ENCODE measurements at places on chromosomes 3 and 15. TPM values are rescaled to one million over a fixed set of nuclear protein-coding genes. Genes with fewer than 3 reads are reported as not detected.

The DPH6 gene
- 12.7 TPM for total RNA-seq

The DUOXA2 gene
- total RNA-seq: not detected

The CYP1A2 gene
- not detected for total RNA-seq

The GOLGA8T gene
- 1.7 TPM for total RNA-seq

The UROC1 gene
- not detected for total RNA-seq

The TRANK1 gene
- 1.2 TPM for total RNA-seq

The KBTBD8 gene
- total RNA-seq: 0.73 TPM

The AADACL2 gene
- total RNA-seq: not detected

The PRRT3 gene
- 1.9 TPM for total RNA-seq

The MORC1 gene
- not detected for total RNA-seq

The GPR176 gene
- total RNA-seq: 11.6 TPM

The ANKRD63 gene
- 0.46 TPM for total RNA-seq

The TRIM42 gene
- total RNA-seq: not detected

The EFHB gene
- total RNA-seq: 1.0 TPM

The EID1 gene
- total RNA-seq: 105 TPM

The PTPRG gene
- total RNA-seq: 3.1 TPM

The MLF1 gene
- 27.0 TPM for total RNA-seq

The FBN1 gene
- total RNA-seq: 6.0 TPM

The MFN1 gene
- 21.7 TPM for total RNA-seq

The ANKRD34C gene
- total RNA-seq: not detected

The DNAJA4 gene
- total RNA-seq: 0.05 TPM

The CPNE4 gene
- total RNA-seq: 6.8 TPM

The MUC20 gene
- total RNA-seq: 0.64 TPM

The ZPLD1 gene
- total RNA-seq: not detected

The SI gene
- not detected for total RNA-seq

The PIGX gene
- total RNA-seq: 31.7 TPM

The ZNF860 gene
- 1.1 TPM for total RNA-seq

The ACTL6A gene
- total RNA-seq: 50.7 TPM

The ARPP21 gene
- total RNA-seq: 0.08 TPM

The ARL13B gene
- 9.9 TPM for total RNA-seq

The WDR72 gene
- total RNA-seq: 5.9 TPM

The ZNF620 gene
- total RNA-seq: 1.3 TPM

The ALDH1A3 gene
- 14.5 TPM for total RNA-seq

The ADIPOQ gene
- not detected for total RNA-seq

The PLCH1 gene
- 1.1 TPM for total RNA-seq

The LRIG1 gene
- 7.4 TPM for total RNA-seq

The C3orf18 gene
- 2.3 TPM for total RNA-seq

The SCN5A gene
- total RNA-seq: 1.6 TPM

The CAPN3 gene
- total RNA-seq: 0.80 TPM

The TCAIM gene
- 9.2 TPM for total RNA-seq

The GRM2 gene
- total RNA-seq: 0.14 TPM

The SNTN gene
- not detected for total RNA-seq

The ADGRG7 gene
- total RNA-seq: not detected

The IL17RC gene
- total RNA-seq: 35.3 TPM

Measured in A549 treated with Hydrocortisone at 1 μM for 4 hours (cell line).